ENCODE measurements at places on chromosomes 2 and 18.
A peak's percentile ranks its signal among the peaks of the same experiment; 100 is the strongest.

DNA sequence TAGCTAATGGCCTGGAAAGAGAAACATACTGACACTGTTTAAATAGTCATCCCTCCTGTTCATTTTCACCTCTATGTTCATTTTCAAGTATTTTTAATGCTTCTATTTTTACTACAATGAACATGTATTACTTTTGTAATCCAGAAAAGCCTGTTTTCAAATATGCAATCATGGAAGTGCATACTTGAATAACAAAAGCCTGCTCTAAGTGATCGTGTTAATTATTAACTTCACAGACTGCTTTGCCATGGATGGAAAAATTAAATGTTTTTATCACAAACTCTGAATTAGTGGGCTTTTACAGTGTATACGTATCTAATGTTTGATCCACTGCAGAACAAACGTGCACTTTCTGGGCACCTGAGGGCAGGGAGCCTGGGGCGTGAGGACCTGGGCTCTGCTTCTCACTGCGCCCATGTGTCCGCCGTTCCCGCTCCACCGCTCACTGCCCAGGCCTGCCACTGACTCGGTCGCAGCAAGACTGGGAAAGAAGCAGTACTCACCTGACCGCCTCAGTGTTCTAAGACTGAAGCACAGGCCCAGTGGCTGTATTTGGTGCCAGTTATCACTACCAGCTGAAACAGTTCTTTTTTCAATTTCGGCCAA lies 80.6 kb downstream of the UXS1 start:
- DNase-seq: no peak

DNA sequence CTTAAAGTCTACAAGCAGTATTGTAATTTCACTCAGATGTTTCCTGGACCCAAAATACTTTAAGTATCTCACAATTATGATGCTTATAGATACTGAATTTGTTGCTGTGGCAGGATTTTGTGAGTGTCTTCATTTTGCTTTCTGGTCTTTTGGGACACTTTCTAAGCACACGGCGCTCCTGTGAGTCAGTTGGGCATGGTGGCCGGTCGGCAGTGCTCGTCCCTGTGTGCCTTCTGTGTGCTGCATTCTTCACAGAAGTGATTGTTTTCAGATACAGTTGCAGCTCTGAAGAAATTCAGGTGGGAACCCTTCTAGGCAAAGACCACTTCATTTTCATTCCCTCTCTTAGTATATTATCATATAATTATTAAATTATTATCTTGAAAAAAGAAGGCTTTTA lies 273.3 kb downstream of the ZNF407 start:
- DNase-seq: no peak

- no peak for DNase-seq
Measured at GRCh38 chr18:79345366-79345765, 50.4 kb upstream of the NFATC1 start.

DNA sequence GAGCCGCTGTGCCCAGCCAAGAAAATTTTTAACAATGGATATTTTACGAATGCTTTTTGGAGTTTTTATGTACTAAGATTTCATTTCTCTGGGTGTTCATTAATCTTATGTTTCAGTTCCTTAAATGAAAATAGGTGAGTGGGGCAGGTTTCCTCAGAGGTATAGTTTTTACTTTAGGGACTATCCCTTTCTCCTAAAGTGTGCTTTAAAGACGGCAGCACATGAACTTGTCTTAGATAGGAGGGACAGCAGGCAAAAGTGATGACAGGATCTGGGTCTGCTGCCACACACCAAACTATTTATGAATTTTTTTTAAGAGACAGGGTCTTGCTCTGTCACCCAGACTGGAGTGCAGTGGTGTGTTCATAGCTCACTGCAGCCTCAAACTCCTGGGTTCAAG lies 8.0 kb upstream of the REL start:
- DNase-seq: no peak

DNA sequence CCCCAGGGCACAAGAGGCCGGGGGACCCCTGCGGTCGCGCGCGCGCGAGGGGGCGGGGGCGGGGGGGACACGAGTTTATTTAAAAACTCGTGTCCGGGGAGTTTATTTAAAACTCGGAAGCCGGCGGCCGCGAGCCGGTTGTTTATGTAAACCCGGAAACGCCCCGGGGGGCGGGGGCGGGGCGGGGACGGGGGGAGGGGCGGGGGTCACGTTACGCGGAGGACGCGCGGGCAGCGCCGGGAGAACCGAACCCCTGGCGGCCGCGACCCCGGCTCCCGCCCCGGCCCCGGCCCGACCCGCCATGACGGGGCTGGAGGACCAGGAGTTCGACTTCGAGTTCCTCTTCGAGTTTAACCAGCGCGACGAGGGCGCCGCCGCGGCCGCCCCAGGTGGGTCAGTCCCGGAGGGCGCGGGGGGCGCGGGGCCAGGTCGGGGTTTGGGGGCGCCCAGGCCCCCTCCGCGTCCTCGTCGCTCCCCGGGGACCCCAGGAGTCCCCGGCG lies 4.4 kb downstream of the NFATC1 start:
- peak; percentile 85 for DNase-seq

- DNase-seq: no peak
Measured at GRCh38 chr2:10089565-10090190, 9.5 kb upstream of the CYS1 start.

DNA sequence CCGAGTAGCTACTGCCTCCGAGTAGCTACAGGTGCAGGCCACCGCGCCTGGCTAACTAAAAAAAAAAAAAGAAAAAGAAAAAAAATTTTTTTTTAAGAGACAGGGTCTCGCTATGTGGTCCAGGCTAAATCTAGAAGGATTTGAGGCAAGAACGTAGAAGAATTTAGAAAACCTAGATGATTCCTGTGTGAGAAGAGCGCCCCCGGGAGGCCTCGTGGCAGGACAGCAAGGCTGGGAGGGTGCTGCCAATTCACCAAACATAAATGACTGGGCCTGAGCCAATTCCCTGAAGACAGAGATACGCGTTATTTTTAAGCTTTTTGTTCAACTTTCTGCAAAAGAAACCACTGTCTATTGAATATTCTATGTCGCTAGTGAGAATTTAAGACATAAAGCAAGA lies 90.1 kb upstream of the TGFA start:
- no peak for DNase-seq

GRCh38 chr2:7672027-7672684 lies 754.9 kb downstream of the RNF144A start:
- no peak for DNase-seq

- DNase-seq: no peak
Measured at GRCh38 chr2:769771-770170, 92.6 kb upstream of the TMEM18 start.

DNA sequence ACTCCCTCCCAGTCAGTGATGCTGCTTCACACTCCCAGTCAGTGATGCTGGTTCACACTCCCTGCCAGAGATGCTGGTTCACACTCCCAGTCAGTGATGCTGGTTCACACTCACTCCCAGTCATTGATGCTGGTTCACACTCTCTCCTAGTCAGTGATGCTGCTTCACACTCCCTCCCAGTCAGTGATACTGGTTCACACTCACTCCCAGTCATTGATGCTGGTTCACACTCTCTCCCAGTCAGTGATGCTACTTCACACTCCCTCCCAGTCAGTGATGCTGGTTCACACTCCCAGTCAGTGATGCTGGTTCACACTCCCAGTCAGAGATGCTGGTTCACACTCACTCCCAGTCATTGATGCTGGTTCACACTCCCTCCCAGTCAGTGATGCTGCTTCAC lies 34.3 kb upstream of the KCNG2 start:
- no peak for DNase-seq

GRCh38 chr2:119265693-119266066 lies 42.0 kb downstream of the STEAP3 start:
- DNase-seq: no peak

DNA sequence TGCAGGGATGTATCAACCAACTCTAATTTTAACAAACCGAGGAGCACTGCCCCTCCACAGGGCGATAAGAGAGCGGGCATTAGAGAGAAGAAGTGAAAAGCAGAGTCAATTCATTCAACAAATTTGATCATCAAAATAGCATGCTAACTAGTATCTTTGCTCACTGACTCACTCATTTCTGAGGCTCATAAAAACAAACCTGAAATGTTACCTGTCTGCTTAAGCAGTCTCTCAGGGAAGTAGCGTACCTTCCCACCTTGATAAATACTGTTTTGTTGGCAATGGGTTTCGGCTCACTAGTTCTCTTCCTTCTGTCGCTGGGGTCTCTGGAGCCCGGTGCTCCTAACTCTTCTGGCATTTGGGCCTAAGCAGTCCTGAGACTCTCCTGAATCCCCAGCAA lies 248.8 kb downstream of the IRS1 start:
- DNase-seq: no peak
